ENCODE measurements at places on chromosomes 3 and 15. TPM values are rescaled to one million over a fixed set of nuclear protein-coding genes. Genes with fewer than 3 reads are reported as not detected.

The GRIP2 gene
- 6.9 TPM for total RNA-seq

The SACM1L gene
- 61.0 TPM for total RNA-seq

The PIK3R4 gene
- 43.0 TPM for total RNA-seq

The ANKRD34C gene
- total RNA-seq = not detected
